Central memory CD8-positive, alpha-beta T cell (primary cell): ENCODE measurements at places on chromosomes 7 and 10.

DNA sequence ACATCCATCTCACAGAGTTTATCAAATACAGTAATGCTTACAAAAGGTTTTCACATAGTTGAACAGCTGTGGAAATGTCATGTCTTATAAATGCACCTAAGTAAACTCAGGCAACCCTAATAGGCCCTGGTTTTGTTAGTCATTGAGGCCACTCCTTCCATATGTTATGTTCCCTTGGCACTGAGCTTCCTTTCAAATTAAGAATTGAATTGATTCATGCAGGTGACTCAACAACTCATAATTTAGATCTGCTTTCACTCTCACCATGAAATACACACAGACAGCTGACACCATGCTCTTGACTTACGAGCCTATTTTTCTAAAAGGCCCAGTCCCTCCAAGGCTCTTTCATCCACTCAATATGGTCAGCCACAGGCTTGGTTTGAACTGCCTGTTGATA lies 476.9 kb downstream of the KCNMA1 start:
- H3K36me3 ChIP-seq, result no peaks in the 10 kb centered on the region
- DNase-seq, result no peak
- H3K27ac ChIP-seq, result no peak overlapping the region

DNA sequence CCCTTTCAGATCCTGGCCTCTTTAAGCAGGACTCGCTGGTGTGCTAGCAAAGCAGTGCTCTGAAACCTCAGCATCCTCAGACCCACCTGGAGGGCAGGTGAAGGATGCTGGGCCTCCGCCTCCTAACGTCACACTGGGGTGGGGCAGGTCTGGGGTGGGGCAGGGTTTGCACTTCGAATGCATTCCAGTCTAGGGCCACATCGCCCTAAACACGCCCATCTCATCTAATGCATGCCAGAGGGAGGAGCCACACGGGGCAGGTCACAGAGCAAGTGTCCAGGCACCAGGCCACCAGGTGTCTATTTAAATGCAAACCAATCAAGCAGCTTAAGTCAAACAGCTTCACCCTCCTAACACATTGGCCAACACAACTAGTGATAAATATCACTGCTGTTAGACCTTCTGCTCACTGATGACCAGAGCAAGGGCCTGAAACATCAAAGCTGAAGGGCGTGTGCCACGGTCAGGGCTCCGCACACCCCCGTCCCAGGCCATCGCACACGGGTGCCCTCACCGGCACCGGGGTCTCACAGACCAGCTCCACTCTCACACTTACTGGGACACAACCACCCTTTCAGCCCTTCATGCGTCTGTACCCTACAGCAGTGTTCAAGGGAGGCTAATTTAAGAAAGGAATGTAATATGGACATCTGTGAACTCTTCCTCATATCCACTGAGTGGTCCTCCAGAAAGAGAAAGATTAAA lies 47.1 kb downstream of the DIP2C start:
- H3K4me1 ChIP-seq, result no peaks in the 10 kb centered on the region
- DNase-seq, result no peak
- H3K27me3 ChIP-seq, result peaks cover 9% of the 10 kb centered on the region
- no peaks in the 10 kb centered on the region for H3K36me3 ChIP-seq
- no peak overlapping the region for H3K27ac ChIP-seq
- no peak overlapping the region for H3K4me3 ChIP-seq

GRCh38 chr7:50502947-50503346 lies 52.8 kb upstream of the FIGNL1 start:
- peaks cover 48% of the 10 kb centered on the region for H3K27me3 ChIP-seq
- H3K36me3 ChIP-seq, result no peaks in the 10 kb centered on the region
- H3K27ac ChIP-seq, result no peak overlapping the region
- DNase-seq, result no peak
- no peaks in the 10 kb centered on the region for H3K4me1 ChIP-seq

- no peak overlapping the region for H3K4me3 ChIP-seq
- DNase-seq, result no peak
- H3K36me3 ChIP-seq, result no peaks in the 10 kb centered on the region
- H3K27ac ChIP-seq, result no peak overlapping the region
Observed at GRCh38 chr7:140551355-140552239, 72.3 kb upstream of the MKRN1 start.

GRCh38 chr10:91043173-91043910 lies 122.5 kb upstream of the ANKRD1 start:
- DNase-seq, result no peak
- no peak overlapping the region for H3K27ac ChIP-seq
- no peaks in the 10 kb centered on the region for H3K4me1 ChIP-seq
- peaks cover 40% of the 10 kb centered on the region for H3K27me3 ChIP-seq

- no peaks in the 10 kb centered on the region for H3K27me3 ChIP-seq
- no peak overlapping the region for H3K4me3 ChIP-seq
- no peaks in the 10 kb centered on the region for H3K4me1 ChIP-seq
- H3K36me3 ChIP-seq, result peaks cover 4% of the 10 kb centered on the region
- H3K27ac ChIP-seq, result no peak overlapping the region
Observed at GRCh38 chr7:24786306-24786705, 29.0 kb upstream of the GSDME start.

GRCh38 chr10:128854963-128855362 lies 612.1 kb upstream of the MGMT start:
- no peak overlapping the region for H3K4me3 ChIP-seq
- H3K36me3 ChIP-seq, result peaks cover 2% of the 10 kb centered on the region
- no peaks in the 10 kb centered on the region for H3K4me1 ChIP-seq
- H3K27me3 ChIP-seq, result no peaks in the 10 kb centered on the region
- DNase-seq, result no peak

- H3K36me3 ChIP-seq, result peaks cover 2% of the 10 kb centered on the region
- no peak overlapping the region for H3K27ac ChIP-seq
- DNase-seq, result no peak
- H3K4me3 ChIP-seq, result no peak overlapping the region
Observed at GRCh38 chr10:113059371-113059780, 109.3 kb downstream of the TCF7L2 start.

- H3K27me3 ChIP-seq, result no peaks in the 10 kb centered on the region
- H3K36me3 ChIP-seq, result no peaks in the 10 kb centered on the region
- no peak for DNase-seq
Observed at GRCh38 chr7:2876031-2876731, 32.1 kb upstream of the GNA12 start.

DNA sequence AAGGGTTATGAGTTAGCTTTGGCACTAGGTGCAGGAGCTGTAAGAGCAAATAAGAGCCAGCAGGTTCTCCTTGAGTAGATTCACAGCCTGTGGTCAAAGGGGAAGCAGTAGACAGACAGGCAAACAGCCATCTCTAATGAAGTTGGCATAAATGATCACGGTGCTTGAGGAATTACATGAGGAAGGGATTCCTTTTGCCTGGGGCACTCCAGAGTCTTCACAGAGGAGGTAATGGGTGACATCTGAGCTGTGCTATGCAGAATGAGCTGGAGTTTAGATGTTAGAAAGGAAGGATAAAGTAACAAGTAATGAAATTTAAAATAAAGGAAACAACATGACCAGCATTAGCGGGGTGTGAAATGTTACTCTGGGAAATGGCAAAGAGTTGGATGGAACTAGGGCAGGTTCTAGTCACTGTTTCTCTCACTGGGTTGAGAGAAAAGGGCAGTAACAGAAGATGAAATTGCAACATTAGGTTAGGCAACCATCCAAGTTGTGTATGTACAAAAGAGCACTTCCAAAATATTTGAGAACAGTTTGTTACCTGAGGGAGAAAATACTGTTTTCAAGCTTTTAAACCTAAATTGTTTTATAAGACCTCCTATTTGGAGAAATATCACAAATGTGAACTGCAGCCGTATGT lies 613.8 kb downstream of the PHTF2 start:
- H3K36me3 ChIP-seq, result no peaks in the 10 kb centered on the region
- H3K4me3 ChIP-seq, result no peak overlapping the region
- no peaks in the 10 kb centered on the region for H3K4me1 ChIP-seq
- DNase-seq, result no peak
- H3K27ac ChIP-seq, result no peak overlapping the region
- H3K27me3 ChIP-seq, result no peaks in the 10 kb centered on the region

DNA sequence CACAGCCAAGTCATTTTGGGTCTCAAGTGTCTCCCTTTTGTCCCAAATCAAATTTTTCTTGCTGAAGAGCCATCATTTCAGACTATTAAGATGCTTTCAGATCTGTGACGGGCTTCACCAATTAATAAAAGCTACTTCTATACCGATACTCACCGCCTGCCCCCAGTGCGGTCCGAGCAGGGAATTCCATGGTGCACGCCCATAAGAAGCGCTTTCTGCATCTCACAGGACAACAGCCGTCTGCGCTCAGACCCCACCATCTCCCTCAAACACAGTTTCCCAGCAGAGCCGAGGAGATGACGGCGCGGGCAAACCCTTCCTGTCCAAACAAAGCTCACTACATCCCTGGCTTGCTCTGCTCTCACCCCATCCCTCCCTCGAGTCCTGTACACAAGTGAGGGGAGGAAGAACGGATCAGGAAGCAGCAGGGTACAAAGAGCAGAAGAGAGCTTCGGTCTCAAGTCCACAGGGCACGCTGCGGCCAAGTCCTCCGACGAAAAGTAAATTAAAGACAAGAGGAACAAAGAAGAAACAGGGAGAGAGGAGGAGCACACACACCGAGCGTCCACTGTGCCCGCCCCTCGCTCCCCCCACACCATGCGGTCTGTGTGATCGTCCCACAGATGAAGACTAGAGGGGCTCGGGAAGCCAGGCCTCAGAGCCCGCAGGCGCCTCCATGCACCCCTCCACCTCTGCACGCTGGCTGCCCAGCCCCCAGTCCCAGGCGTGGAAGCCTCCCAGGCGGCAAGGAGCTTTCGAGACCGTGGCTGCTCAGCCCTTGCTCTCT lies 121.9 kb downstream of the MAD1L1 start:
- no peaks in the 10 kb centered on the region for H3K27me3 ChIP-seq
- H3K27ac ChIP-seq, result peak overlapping the region; percentile 54

- no peak overlapping the region for H3K4me3 ChIP-seq
- peaks cover 12% of the 10 kb centered on the region for H3K27me3 ChIP-seq
- H3K36me3 ChIP-seq, result no peaks in the 10 kb centered on the region
Observed at GRCh38 chr7:1639532-1640175, 30.4 kb upstream of the ELFN1 start.

DNA sequence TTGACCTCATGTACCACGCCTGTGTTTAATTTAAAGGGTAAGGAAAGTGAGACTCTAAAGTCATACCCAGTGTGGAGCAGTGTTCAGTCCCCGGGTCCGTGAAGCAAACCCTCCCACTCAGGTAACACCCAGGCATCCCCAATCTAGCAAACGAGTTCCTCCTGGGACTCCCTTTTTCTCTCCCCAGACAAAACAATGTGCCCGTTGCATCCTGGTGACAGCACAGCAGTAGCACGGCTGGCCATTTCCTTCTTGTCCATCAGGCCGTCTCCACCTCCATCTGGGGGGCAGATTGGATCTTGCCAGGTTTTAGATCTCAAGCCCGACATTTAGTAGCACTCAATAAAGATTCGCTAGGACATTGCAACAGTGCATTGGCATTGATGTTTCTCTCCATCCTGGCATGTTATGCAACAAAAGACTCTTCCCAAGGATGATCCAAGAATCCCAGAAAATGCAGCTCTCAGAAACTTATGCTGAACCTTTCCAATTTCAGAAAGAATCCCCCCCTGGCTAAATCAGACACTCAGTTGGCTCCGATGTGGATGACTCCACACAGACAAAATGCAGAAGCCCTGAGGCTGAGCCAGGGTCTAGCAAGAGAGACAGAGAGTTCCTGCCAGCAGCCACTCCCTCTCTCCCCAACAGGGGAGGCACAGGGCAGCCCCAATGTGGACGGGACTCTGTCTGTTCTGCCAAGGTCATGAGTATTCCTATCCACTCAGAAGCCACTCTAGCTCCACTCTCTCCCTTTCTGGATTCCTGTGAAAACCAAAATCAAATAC lies 274.5 kb upstream of the MGMT start:
- H3K36me3 ChIP-seq, result peaks cover 1% of the 10 kb centered on the region
- H3K27me3 ChIP-seq, result peaks cover 43% of the 10 kb centered on the region
- no peak overlapping the region for H3K4me3 ChIP-seq
- H3K27ac ChIP-seq, result no peak overlapping the region
- DNase-seq, result no peak

- no peaks in the 10 kb centered on the region for H3K36me3 ChIP-seq
- no peaks in the 10 kb centered on the region for H3K4me1 ChIP-seq
- no peak for DNase-seq
- no peak overlapping the region for H3K27ac ChIP-seq
Observed at GRCh38 chr10:5343561-5343960, 21.2 kb upstream of the UCN3 start.

GRCh38 chr7:41729059-41729458 lies 26.2 kb upstream of the INHBA start:
- no peaks in the 10 kb centered on the region for H3K36me3 ChIP-seq
- H3K4me3 ChIP-seq, result no peak overlapping the region
- H3K27ac ChIP-seq, result no peak overlapping the region
- no peaks in the 10 kb centered on the region for H3K27me3 ChIP-seq
- no peak for DNase-seq

GRCh38 chr10:95818668-95819067 lies 62.7 kb downstream of the ENTPD1 start:
- H3K4me1 ChIP-seq, result no peaks in the 10 kb centered on the region
- no peak overlapping the region for H3K4me3 ChIP-seq
- no peak overlapping the region for H3K27ac ChIP-seq
- H3K36me3 ChIP-seq, result no peaks in the 10 kb centered on the region
- H3K27me3 ChIP-seq, result peaks cover 44% of the 10 kb centered on the region
- no peak for DNase-seq

DNA sequence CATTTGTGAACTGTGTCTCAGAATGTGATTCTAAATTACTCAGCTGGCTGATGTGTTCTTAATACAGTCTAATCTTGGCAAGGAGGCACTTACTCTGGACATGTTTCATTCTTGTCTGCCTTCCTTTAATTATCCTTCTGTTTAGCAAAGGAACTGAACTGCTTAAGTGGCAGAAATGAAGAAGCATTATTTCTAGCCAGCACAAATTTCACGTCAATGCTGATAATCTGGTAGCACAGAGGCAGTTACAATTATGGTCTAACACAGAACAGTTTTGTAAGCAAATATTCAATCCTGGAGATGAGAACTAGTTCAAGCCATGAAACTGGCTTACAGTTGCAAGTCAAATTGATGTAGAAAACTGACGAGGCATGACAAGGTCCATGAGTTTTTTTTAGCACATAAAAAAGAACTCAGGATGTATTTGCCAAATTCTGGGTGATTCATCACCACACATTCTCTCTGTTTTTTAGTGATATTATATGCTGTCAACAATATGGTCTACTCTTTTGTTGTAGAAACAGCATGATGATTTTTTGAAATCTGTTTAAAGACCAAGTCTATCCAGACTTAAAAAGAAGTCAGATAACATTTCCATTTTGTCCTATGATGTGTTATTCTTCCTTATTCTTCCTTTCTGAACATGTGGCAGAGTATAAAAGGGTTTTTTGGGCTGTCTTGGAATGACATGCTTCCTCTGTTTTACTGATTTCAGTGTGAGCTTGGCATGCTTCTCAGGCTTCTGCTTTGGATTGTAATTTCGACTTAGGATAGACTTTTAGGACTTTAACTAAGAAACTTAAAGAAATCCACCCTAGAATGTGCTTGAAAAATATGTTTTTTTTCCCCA lies 154.8 kb downstream of the DNAJB9 start:
- no peaks in the 10 kb centered on the region for H3K36me3 ChIP-seq
- no peaks in the 10 kb centered on the region for H3K4me1 ChIP-seq
- no peak overlapping the region for H3K27ac ChIP-seq
- H3K4me3 ChIP-seq, result no peak overlapping the region
- no peaks in the 10 kb centered on the region for H3K27me3 ChIP-seq
- no peak for DNase-seq

- H3K27me3 ChIP-seq, result no peaks in the 10 kb centered on the region
- H3K4me1 ChIP-seq, result no peaks in the 10 kb centered on the region
- no peak overlapping the region for H3K27ac ChIP-seq
- H3K36me3 ChIP-seq, result peaks cover 2% of the 10 kb centered on the region
Observed at GRCh38 chr7:14598978-14599377, 303.6 kb downstream of the DGKB start.

GRCh38 chr7:112079673-112080072 lies 126.5 kb downstream of the DOCK4 start:
- peaks cover 45% of the 10 kb centered on the region for H3K27me3 ChIP-seq
- no peak overlapping the region for H3K4me3 ChIP-seq
- H3K27ac ChIP-seq, result no peak overlapping the region

- H3K27me3 ChIP-seq, result no peaks in the 10 kb centered on the region
- no peaks in the 10 kb centered on the region for H3K36me3 ChIP-seq
- H3K4me3 ChIP-seq, result no peak overlapping the region
Observed at GRCh38 chr10:43979551-43979950, 330.9 kb upstream of the ZNF32 start.
